ENCODE measurements at places on chromosomes 5 and 9.

DNA sequence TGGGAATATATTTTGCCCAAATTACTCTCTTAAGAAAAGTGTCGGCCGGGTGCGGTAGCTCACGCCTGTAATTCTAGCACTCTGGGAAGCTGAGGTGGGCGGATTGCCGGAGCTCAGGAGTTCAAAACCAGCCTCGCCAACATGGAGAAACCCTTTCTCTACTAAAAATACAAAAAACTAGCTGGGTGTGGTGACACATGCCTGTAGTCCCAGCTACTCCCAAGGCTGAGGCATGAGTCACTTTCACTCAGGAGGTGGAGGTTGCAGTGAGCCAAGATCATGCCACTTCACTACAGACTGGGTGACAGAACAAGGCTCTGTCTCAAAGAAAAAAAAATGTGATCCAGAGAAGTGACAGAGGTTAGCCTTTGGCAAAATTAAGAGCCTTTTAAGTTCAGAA, 26.4 kb upstream of the TMEM171 start:
- no peak for DNase-seq

- DNase-seq = no peak
These were observed 367 bp downstream of the PCDHB4 start for GRCh38 chr5:141121985-141122384.

DNA sequence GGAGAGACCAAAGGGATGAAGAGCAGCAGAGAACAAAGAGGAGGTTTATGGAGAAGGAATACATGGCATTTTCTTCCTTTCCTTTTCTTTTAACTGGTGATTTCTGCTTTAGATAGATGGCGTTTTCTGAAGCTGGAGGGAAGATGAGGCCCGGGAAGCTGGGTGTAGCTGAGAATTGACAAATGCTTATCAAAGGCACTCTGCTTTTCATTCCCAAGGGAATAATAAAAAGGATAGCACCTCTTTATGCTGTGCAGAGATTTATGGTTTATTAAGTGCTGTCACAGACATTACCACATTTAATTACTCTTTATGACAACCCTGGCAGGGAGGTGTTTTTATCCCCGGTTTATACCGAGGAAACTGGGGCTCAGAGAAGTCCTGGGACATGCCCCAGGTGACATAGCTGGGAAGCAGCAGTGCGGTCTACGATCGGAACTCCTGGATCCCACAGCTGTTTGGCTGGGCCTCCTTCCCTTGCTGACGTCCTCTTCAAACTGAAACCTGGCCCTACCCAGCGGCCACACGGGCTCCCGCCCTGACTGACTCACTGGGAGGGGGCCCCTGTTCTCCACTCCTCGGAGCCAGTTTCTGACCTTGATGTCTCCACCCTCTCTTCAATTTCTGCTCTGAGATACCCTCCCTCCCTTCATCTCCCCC, 8.2 kb upstream of the EPB41L4B start:
- DNase-seq = no peak

- no peak for DNase-seq
These were observed 60.3 kb downstream of the UBE2QL1 start for GRCh38 chr5:6508931-6509330.

- no peak for DNase-seq
These were observed 77.8 kb upstream of the LRRTM2 start for GRCh38 chr5:138952962-138953361.

Data from CD4-positive, alpha-beta T cell treated with Interleukin-6 at 100 ng/mL for 8 hours (primary cell).